Activated T-cell treated with anti-CD3 and anti-CD28 coated beads, Interleukin-2, amount 50 U/mL, for 4 hours (primary cell): ENCODE measurements at places on chromosomes 7 and 10. TPM values are rescaled to one million over a fixed set of nuclear protein-coding genes. Genes with fewer than 3 reads are reported as not detected.

DNA sequence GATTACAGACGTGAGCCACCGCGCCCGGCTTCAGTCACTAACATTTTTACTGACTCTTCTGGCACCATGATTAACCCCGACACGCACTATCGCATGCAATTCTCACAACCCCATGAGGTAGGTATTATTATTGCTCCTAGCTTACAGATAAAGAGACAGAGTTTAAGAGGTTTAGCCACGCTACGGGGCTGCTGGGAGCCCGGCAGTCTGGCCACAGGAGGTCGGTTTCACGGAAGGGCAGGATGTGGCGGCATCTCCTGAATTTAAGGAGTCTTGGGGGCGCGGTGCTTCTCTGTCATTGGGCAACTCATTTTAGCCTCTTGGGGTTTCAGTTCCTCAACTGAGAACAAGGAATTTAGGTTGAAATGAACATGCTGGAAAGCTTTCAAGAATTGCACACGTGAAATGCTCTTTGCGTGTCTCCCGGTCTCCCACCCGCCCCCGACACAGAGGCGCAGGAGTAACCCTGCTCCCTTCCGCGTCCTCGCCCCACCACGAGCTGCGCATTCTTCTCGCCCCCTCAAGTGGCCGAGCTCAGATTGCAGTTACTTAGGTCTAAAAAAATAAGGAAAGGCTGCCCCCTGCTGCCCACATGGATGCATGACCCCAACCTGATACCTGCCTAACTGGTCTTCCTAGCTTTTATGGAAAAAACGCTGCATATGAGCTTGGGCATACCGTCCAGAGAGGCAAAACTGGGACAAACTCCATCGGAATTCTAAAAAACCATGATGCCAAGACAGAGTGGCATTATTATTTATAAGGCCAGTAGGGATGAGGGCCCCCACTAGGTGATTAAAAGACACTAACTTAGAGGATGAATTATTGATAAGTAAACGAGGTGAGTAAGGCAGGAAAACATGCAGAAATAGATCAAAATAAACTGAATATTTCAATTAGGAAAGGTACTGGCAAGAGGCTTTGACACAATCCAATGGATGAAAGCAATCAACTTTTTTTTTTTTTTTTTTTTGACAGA, 12.4 kb downstream of the PRSS2 start:
- peak; percentile 75 for DNase-seq

Gene DYDC2
- total RNA-seq = not detected

Gene MSANTD7
- 32.0 TPM for total RNA-seq

GRCh38 chr7:28986765-28987110, 28.6 kb upstream of the TRIL start:
- DNase-seq = no peak

Gene BLNK
- total RNA-seq = not detected

DNA sequence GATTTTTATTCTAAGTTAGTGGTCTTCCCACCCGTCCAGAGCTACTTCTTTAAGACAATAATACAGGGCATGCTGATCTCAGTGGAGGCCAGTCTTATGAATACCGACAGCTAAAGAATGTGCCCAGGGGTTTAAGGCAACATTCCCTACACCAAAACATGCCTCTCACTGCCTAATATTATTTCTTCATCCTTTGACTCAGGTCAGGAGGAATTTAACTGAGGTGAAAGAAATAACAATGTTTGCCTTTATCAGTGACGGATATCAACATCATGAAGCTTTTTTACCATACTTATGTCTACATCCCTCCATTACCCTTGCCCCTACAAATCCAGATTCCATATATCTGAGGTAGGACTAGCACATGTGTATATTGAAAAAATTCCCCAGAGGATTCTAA, 33.3 kb upstream of the TES start:
- DNase-seq = no peak

DNA sequence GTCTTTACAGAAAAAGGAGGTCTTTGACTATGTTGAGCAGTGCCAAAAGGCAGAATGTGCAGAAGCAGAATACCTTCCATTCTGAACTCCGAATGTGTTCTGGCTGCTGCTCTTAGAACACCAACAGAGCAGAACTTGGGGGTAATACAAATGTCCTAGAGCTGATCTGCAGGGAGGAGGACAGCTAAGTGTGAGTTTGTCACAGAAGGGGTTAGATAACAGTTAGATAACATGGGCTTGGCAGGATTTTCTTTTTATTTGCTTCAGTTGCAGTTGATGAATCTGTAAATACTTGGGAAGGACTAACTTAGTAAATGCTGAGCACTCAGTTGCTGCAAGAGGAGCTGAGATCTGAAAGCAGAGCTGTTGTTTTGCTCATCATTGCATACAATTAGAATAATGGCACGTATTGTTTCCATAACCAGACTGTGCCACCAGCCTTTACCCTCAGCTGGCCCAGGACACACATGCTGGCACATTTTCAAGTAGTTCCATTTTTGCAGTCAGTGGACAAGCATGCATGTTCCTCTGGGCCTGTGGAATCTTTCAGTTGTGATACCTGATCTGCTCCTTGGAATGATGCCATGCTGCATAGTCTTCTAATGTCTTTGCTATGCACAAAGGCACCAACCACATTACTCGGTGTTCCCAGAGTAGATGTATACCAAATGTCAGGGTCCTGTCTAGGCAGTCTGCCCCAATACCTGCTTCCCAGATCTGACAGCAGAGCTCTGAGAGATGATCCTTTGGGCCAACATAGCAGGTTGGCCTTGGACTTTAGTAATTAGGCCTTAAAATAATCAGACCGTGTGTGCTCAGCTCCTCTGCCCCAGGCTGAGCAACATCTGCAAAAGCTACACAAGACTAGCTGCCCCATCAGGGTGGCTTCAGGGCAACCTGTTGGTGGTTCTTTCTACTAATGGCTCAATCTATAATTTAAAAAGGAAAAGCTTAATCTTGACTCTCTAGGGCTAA, 55.7 kb downstream of the GSDME start:
- no peak for DNase-seq

- no peak for DNase-seq
These were observed 925.1 kb upstream of the CELF2 start for GRCh38 chr10:10092581-10092980.

Gene TLX1
- not detected for total RNA-seq

Gene EPO
- total RNA-seq = not detected

DNA sequence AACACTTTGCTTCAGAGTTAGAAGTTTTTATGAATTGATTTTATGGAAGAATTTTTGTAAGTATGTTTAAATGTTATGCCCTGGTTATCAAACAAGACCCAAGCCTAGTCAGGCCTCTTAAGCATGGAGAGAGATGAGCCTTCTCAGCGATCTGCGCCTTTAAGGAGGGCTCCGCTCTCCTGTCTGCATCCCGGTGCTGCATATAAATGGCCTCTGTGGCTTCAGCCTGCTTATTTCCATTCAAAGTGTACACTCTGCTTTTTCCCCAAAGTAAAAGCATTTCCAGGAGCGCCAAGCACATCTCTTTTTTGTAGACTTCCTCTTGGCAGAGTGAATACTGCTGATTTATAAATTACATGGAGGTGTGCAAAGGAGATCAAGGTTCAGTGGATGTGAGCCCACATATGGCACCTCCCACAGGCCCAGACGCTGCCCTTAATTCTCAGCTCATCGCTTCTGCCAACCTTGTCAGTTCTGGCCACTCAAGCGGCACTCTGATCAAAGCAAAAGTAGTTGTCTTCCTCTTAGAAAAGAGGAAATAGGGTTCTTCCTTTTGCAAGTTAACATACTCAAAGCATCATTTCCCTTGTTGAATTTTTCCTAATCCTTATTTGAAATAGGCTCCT, 70.0 kb upstream of the SFMBT2 start:
- no peak for DNase-seq

DNA sequence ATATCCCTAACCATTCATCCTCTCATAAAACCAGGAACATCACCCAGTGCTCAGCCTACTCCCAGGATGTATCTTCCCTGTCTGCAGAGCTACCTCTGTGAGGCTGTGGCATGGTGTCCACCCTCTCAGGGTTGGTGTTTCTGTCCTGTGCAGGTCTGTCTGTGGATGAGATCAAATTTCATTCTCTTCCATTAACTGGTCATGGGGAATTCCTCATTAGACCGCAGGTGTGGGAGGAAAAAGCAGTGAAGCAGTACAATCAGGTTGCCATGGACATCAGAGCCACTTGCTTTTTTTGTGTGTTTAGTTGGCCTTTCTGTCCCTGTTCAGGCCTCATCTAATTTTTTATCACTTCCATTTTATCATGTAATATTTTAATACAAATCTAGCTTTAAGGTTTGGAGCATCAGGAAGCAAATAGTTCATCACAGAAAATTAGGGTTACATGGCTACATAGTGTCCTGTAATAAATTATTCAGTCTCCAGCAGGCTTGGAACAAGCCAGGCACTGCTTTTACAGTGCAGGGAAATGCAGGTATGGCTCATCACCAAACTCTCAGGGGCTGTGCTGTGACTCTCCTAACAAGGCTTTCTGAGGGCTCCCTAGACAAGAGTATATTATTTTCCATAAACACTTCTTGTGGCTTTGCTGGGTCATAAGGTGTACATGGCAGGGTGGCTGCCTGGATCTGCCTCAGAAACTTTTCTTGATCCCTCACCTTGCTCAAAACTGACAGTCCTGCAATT, 594.9 kb upstream of the IGFBP3 start:
- DNase-seq = no peak

DNA sequence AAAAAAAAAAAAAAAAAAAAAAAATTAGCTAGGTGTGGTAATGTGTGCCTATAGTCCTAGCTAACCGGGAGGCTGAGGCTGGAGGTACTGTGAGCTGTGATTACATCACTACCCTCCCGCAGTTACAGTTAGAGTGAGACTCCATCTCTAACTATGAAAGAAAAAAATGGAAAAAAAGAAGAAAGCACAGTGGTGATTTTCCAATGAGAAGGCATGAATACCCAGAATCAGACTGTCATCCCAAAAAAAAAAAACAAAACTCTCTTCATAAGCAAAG, 269.9 kb upstream of the MKLN1 start:
- peak; percentile 26 for DNase-seq

Gene ENKUR
- not detected for total RNA-seq

Gene SORBS1
- total RNA-seq = 0.38 TPM

GRCh38 chr7:74599244-74599643, 58.3 kb upstream of the GTF2I start:
- DNase-seq = no peak

GRCh38 chr7:9148687-9149086, 715.3 kb downstream of the NXPH1 start:
- no peak for DNase-seq

GRCh38 chr10:50540826-50541122, 83.0 kb downstream of the SGMS1 start:
- DNase-seq = no peak

- no peak for DNase-seq
These were observed 203.3 kb downstream of the BUB3 start for GRCh38 chr10:123357421-123357930.
